PC-3 (cell line): ENCODE measurements at places on chromosomes 11 and 22.

GRCh38 chr11:22555881-22556280 is 69.7 kb downstream of the FANCF start:
- no peak for DNase-seq

- DNase-seq: peak; percentile 33
These were observed 1.2 kb downstream of the TRABD start for GRCh38 chr22:50186761-50187523.

GRCh38 chr11:78605296-78605695 is 30.6 kb upstream of the NARS2 start:
- DNase-seq: peak; percentile 26

DNA sequence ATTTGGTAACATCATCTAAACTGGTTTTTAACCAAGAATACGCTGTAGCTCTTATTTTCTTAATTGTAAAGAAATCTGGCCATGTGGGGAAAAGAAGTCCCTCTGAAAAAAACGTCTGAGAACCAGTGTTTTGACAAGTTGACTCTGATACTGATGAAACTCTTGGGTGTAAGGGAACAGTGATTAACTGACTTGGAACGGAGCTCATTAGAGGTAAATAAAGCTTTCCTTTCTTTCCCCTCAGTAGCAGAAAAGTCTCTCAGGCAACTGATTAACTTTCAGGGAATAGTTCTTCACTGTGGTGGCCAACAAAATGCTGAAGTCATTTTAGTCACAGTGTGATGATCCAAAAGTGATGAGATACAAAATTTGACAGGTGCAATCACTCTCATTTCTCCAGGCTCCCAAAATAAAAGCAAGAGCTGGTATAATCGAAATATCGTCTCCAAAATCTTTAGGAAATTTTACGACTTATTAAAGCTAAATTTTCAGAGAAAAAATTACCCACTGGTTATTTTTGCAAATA is 52.3 kb downstream of the SLC36A4 start:
- no peak for DNase-seq

GRCh38 chr11:35918716-35919115 is 25.1 kb upstream of the LDLRAD3 start:
- no peak for DNase-seq

DNA sequence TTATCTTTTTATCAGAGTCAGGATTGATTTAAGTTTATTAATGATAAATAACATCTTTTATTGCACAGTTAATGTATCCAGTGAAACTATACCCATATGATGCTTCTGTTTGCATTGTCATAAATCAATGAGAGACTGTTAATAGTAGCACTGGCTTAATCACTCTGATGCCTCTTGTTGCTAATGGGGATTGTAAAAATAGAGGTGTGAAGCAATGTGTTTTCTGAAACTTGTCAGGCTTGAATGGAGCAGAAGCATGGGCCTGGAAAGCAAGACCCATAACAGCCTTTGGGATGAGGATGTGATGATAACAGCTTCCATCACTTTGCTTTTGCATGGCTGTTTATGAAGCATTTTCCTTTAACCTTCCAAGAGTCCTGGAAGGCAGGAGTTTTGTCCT is 319.7 kb downstream of the DDX10 start:
- DNase-seq: no peak

DNA sequence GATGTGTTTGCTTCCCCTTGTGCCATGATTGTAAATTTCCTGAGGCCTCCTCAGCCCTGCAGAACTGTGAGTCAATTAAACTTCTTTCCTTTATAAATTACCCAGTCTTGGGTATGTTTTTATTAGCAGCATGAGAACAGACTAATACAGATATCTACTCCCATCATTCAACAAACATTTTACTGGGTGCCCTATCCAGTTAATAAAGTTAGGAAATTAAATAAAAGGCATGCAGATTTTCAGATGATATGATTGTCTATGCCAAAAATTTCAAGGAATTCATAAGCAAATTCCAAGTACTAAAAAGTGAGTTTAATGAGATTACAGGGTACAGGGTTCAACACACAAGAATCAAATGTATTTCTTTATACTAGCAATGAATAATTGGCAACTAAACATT is 33.5 kb upstream of the LIN7C start:
- DNase-seq: no peak

DNA sequence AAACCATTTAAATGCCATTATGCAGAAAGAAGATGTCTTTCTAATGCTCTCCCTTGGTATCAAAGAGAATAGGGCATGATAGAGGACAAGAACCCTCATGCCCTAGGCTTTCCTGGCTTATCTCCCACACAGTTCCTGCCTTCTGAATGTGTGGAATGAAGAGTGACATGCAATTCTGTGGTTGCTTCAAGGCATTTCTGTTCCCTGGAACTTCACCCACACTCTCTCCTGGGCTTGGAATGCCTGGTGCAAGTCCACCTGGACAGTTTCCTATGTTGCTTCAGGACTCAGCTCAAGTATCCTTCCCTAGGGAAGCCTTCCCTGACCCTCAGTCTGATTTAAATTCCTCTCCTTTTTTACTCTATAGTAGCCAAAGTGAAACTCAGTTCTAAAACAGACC is 53.8 kb upstream of the DRD2 start:
- DNase-seq: no peak

DNA sequence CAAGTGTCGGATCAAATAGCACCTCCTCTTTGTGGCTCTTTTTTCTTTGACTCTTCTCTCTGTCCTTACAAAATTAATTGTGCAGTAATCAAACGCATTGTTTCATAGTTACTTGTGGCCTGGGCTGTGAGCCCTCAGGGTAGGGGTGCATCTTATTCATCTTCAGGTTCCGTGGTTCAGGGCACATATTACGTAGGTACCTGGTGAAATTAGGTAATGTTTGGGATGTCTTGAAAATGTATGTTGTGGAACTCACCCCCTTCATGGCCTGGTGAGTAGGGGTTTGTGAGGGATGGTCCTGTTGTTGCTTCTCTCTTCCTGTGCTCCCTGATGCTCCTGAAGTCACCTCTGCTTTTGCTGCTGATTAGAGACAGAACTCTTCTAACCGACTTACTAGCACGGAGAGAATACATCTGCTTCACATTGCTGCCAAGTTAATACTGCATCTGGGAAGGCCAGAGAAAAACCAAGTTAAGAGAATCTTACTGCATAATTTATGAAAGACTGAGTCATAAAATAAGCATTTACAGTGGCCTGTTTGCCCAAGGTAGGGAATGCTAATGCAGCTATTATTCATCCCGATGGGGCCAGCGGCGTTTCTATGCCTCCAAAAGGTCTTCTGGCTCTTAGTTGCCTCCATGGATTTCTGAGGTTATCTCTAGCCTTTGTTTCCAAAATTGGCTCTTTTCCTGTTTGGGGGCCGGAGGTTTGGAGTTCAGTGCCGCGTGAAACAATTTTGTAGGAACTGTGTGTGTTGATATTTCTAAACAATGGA is 66.9 kb downstream of the TBC1D22A start:
- peak; percentile 89 for DNase-seq

GRCh38 chr22:50508897-50509296 is 873 bp downstream of the NCAPH2 start:
- no peak for DNase-seq

GRCh38 chr11:61142424-61142823 is 18.8 kb downstream of the VPS37C start:
- DNase-seq: peak; percentile 58

- no peak for DNase-seq
These were observed 43.6 kb downstream of the MAPK1 start for GRCh38 chr22:21823740-21824444.

DNA sequence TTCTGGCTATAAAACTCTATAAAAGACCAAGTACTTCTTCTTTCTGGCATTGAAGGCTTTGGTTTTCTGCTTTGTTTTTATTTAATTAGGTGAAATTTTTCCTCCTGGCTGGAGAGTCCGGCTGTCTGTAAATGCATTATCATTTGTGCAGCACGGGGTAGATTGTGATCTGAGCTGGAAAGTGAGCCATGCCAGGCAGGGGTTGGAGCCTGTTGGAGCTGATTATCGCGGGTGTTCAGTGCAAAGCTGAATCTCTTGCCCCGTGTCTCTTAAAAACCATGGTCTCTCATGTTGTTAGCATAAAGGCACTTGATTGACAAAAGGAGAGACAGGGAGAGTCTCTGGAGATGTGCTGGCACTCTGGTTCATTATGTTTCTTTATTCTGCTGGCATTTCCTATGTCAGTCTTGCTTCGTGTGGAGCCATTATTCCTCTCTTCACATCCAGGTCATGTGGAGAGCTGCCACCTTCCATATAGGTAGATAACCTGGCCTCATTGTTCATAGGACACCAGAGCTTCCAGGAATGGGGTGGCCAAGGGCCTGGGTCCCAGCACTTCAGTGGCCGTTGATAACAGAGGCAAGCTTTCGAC is 75.2 kb downstream of the LDLRAD3 start:
- DNase-seq: no peak

DNA sequence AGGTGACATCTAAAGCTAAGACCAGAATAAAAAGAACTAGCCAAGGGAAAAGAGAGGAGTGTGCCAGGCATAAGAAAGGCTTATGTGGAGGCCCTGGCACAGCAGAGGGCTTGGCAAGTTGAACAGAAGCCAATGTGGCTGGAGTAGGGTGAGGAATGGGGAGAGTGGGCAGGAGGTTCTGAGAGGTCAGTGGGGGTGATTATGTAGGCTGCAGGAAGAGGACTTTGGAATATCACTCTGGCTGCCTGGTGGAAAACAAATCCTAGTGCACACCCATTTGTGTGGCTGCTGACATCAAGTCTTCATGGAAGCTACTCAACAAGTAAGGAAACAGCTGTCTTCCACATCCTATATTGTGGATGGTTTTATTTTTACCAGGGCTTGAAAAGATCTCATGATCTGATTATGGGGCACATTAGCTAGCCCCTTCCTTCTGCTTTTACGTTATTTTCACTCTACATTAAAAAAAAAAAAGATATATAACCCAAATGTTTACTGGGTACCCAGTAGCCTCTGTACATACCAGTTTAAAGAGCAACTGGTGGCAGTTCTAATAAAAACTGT is 3.4 kb downstream of the MRPL16 start:
- DNase-seq: no peak

DNA sequence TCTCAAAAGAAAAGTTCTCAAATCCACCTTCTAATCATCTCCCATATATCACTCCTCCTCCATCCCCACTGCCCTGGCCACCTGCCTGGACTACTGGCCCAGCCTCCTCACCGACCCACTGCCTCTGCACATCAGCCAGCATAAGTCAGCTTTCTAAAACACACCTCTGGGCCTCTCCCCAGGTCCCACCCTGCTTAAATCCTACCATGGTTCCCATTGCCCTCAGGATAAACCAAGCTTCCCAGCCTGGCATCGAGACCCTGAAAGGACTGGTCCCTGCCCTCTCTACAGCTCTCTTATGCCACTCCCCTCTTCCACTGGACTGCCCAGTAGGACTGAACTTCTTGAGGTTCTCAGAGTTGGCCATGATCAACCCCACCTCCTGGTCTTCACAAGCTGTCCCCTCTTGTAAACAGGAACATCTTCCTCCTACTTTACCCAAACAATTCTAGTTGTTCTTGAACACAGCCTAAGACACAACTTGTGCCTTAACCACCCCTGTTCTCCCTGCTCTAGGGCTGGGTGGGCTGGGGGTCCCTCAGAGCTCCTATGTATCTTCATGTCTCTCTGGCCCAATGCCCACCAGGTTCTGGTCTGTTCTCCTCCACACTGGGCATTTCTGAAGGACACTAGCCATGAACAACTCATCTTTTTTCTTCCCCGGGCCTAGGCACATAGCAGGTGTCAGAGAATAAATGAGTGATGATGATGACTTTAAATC is 12.6 kb upstream of the P2RY6 start:
- DNase-seq: no peak

GRCh38 chr11:16120008-16120407 is 236.3 kb downstream of the SOX6 start:
- DNase-seq: no peak

DNA sequence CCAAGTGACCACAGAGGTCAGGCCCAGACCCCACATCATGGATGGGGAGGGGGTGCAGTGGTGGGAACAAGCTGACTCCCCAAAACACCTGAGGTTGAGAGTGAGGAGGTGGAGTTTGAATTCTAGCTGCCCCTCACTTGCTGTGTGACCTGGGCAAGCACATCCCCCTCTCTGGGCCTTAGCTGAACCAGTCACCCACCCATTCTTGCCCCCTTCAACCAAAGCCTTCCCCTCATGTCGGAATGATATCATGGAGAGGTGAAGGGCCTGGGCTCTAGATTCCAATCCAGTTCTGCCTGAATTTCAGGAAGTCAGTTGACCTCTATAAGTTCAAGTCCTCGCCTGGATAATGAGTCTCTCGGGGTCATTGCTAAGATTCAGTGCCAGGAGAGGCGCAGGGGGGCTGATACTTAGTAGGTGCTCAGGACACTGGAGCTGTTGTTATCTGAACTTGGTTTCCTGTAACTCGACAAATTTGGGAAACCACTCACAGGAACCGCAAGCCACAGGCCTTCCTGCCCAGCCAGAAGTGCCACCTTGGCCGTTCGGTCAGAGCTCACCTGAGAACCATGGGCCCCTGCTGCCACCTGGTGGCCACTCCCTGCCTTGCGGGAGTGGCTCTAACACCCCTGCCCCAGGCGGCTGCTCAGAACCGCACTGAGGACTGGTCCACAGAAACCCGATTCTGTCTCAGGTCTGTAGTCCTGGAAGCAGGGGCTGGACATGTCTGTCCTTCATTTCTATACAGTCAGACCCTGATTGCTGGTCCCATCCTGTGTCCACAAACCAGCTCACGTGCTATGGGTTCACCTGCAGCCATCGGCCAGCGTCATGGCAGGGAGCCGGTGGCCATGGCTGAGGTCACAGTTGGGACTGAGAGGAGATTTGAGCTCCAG is 6.9 kb downstream of the CDC42EP1 start:
- peak; percentile 93 for DNase-seq

DNA sequence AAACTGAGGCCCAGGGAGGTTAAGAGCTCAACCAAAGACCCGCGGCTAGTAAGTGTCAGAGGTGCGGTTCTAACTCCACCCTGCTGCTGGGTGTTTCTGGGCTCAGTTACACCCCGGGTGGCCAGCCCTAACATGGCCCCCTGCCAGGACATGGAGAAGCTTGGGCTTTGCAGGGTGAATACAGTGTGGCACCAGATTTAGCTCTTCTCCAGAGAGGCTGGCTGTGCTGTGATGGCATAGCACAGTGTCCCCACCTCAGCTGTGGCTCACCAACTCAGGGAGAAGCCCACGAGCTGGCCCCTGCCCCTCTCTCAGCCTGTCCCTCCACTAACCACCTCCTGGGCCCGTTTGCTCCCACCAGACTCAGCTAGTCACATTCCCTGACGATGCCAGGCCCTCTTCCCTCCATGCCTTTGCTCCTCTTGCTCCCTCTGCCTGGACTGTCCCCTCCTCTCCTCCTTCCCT is 7.0 kb downstream of the UCP3 start:
- DNase-seq: no peak

GRCh38 chr11:94417386-94417987 is 16.3 kb upstream of the GPR83 start:
- peak; percentile 71 for DNase-seq
